ENCODE measurements at places on chromosomes 3 and 15.

- no peak for DNase-seq
Observed at GRCh38 chr3:194424953-194425352, 25.9 kb upstream of the GP5 start.

GRCh38 chr3:171542976-171543375, 82.8 kb upstream of the TNIK start:
- DNase-seq: no peak

- DNase-seq: no peak
Observed at GRCh38 chr3:177827511-177828207, 630.4 kb upstream of the TBL1XR1 start.

GRCh38 chr15:23912191-23912590, 225.1 kb upstream of the NDN start:
- DNase-seq: no peak

GRCh38 chr3:84991422-84991900, 32.7 kb downstream of the CADM2 start:
- DNase-seq: no peak

- no peak for DNase-seq
Observed at GRCh38 chr15:25717457-25718168, 145.5 kb downstream of the ATP10A start.

DNA sequence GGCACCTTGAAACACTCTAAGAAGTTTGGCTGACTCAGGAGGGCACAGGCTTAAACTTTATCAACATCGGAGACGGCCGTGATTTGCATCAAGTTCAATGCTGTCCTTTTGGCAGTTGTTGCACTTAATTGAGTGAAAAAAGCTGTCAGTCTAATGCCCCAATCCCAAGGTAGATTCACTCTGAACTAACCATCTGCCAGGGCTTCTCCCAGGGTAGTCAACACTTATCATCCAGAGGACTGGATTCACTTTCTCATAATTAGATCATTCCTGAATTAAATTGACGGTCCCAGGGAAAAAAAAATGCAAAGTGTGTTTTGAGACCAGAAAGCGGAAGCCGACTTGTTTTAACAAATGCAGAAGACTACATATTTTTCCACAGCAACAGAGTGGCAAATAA, 28.5 kb downstream of the RORA start:
- DNase-seq: no peak

DNA sequence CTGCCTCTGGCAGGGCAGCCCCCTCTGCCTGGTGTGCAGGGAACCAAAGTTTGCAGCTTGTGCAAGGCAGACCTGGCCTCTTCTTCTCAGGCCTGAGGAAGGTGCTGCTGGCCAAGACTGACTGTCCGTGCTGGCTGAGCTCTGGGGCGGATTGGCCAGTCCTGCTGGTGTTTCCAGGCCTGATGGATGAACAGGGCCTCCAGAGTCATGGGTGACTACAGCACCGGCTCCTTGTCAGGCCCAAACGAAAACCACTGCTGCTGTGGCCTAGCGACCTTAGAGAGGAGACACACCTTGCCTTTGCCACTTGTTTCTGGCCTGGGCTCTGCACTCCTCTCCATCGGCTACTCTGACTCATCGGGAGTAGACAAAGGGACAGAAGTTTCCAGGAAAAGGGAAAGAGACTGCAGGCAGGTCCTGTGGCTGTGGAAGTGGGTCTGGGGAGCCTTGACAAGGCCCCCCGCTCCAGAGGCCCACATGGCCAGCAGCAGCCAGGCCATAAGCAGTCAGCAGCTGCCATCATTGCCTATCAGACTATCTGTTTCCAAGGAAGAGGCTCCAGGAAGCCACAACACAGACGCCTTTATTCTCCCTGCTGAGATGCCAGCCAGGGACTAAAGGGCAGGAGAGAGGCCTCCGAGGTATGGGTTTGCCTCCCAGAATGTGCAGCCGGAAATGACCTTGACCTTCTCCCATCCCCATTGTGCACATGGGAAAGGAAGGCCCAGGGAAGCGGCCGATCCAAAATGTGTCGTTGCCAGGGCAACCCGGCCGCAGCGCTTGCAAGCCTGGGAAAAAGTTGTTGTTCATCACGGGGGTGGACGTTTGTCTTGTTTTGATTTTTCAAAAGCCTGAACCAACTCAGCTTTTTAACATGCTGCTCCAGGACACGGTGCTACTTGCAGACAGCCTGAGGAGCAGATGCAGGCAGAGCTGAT, 160.5 kb downstream of the CHSY1 start:
- no peak for DNase-seq

- no peak for DNase-seq
Observed at GRCh38 chr15:79007066-79007465, 62.2 kb upstream of the CTSH start.

DNA sequence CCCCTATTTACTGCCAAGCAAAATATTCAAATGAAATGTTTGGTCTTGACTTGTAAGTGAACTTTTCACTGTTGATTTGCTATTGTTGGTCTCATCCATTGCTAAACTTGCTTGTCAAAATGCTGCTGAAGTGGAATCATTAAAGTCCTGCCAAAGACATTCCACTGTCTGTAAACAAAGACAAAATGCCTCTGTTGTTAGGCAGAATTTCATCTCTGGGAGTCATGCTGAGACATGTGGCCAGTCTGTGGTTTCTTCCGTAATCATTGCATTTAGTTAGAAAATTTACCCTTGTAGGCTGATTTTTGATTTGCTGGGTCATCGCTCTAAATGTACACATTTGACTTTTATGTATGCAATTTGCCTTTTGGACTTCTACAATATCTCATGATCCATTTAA, 577.7 kb downstream of the MECOM start:
- DNase-seq: no peak

- DNase-seq: no peak
Observed at GRCh38 chr15:60226924-60227323, 170.9 kb downstream of the ANXA2 start.

GRCh38 chr3:137300703-137301102, 342.9 kb downstream of the IL20RB start:
- DNase-seq: no peak

DNA sequence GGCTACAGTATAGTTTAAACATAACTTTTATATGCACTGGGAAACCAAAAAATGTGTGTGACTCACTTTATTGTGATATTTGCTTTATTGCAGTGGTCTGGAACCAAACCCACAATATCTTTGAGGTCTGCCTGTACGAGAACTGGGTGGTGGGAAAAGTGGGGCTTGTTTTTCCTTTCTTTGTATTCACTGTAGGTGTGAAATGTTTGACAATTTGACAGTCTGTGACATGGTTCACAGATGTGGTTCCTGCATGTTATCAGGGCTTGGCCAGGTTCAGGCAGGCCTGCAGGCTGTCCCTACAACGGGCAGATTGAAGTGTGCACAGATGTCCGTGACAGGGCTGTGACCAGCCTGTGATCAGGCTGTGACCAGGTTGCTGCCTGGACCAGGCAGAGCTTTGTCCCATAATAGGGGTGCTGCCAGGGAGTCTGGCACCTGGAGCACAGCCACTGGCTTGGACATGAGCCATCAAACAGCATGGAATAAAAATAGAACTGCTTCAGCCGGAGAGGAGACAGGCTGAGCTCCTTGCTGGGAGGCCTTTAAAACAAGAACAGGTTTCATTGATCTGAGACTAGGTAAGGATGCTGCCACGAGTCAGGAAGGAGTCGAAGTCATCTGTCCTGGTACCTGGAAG, 61.0 kb downstream of the KLF13 start:
- no peak for DNase-seq

DNA sequence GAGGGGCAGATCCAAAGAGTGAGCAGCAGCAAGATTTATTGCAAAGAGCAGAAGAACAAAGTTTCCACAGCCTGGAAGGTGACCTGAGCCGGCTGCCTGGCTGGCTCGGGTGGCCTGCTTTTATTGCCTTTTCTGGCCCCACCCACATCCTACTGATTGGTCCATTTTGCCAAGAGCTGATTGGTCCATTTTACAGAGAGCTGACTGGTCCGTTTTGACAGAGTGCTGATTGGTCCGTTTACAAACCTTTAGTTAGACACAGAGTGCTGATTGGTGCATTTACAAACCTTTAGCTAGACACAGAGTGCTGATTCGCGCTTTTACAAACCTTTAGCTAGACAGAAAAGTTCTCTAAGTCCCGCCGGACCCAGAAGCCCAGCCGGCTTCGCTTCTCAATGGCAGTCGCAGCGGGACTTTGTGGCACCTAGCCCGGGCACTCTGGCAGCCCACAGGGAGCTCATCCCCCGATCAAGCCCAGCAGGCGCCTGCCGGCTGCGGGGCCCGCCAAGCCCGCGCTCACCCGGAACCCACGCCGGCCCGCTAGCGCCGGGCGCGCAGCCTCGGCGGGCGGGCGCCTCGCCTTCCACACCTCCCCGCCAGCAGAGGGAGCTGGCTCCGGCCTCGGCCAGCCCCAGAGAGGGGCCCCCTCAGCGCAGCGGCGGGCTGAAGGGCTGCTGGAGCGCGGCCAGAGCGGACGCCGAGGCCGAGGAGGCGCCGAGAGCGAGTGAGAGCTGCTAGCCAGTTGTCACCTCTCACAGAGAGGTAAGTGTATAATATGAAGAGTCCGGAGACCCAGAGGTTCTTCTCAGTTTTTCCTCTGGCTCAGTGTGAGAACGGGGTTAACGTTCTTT, 339.2 kb downstream of the CHL1 start:
- DNase-seq: no peak

DNA sequence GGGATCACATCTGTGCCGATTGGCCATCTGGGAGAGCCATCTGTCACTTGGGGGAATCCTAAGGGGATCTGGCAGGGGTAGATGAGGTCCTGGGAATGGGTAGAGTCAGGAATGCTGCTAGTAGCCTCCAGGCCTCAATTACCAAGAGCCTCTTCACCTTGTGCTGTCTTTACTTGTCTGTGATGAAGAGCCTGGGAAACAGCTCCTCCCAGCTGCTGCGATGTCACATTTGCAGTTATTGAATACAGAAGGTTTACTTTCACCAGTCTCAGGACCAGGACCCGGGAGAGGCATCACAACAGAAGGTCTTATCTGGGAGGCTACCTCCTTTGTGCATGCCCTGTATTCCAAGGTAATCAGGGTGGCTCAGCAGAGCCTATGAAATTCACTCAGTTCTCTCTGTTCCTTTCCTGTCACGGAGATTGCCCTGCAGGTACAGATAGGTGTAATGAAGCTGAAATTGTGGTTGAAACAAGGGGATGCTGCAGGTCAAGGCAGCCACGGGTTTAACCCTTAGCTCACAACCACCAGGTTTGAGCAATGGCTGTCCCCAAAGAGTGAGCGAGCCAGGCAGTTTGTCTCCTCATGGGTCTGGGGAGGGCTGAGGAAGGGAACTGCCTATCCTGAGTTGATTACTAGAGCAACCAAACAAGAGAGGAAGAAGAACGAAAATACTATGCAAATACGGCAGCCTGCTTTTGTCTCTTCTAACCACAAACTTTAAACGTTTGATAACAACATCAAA, 298.9 kb upstream of the RORA start:
- DNase-seq: no peak

DNA sequence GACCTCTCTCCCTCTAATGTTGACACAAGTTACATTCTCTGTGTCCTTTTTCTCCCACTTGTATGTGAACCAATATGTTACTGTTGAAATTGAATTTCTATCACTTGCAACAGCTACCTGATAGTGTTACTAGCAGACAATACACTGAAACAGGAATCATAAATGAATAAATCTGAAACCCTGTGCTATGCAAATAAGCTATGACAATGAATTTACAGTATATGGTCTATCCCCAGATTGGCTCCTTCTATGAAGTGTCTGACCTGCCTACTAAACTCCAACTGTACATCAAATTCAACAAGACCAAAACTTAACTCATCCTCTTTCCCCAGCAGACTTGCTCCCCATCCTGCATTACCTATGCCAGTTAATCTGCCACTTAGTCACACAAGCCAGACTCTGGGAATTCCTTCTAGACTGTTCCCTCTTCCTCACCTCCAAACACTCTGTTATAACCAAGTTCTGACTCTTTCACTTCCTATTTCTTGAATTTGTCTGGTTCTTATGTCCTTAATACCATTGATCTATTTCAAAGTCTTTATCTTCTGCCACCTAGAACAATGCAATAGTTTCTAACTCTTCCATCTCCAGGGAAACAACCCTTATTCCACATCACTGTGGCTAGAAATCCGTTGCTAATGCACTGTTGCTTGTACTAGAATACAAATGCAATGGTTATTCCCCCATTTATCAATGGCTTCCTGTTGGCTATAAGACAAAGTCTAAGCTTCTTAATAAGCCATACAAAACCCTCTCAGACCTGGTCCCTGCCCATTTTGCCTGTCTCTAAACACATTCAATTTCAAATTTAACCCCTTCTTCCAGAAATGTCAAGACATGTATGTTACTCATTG, 13.4 kb upstream of the ZNF639 start:
- no peak for DNase-seq

GRCh38 chr3:141280690-141281089, 49.1 kb downstream of the PXYLP1 start:
- DNase-seq: no peak

DNA sequence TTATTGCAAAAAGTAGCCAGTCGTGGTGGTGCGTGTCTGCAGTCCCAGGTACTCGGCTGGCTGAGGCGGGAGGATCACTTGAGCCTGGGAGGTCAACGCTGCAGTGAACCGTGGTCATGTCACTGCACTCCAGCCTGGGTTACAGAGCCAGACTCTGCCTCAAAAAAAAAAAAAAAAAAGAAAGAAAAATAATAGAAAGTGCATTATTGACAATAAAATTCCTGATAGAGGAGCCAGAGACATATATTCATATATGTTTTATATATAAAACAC, 43.6 kb upstream of the PYDC2 start:
- DNase-seq: no peak

- DNase-seq: no peak
Observed at GRCh38 chr15:66629817-66630576, 64.2 kb upstream of the LCTL start.

DNA sequence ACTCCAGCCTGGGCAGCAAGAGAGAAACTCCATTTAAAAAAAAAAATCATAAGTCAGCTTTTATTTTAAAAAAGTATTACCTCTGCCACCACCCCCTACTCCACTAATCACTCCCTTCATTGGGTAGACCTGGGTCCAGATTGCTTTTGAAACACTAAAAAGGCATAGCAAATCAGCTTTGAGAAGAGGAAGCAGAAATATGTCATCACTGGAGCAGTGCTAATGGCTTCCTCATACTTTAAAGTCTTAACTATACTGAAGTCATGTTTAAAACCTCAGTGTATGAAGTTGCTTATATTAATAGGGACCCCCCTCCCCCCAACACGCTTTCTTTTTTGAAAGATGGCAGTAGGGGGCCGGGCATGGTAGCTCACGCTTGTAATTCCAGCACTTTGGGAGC, 1.0 kb upstream of the HTR3D start:
- no peak for DNase-seq

DNA sequence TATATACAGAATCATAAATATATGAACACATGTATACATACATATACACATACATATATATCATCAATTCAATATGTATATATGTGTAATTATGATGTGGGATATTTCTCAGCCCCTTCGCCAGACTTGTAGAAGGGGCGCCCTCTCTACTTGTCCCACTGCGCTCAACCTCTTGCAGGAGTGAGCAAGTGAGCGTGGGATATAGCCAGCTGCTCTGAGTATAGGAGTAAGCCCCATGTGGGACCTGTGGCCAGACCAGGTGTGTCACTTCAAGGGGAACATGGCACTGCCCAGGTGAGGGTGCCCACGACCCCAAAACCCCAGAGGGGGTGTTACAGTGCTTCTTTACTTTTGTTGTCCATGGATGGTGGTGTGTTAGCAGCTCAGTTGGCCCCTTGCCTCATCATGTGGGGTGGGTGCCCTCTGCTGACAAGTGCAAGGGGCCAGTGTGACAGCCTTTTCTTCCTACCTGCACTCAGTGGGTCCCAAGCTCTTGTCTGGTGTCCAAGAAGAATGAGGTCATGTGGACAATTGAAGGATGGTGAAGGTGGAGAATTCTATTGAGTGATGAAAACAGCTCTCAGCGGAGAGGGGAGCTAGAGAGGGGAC, 304.1 kb downstream of the UNC13C start:
- DNase-seq: no peak

All from stimulated activated naive CD4-positive, alpha-beta T cell (primary cell).